ENCODE measurements at places on chromosomes 6 and 20.
A peak's percentile ranks its signal among the peaks of the same experiment; 100 is the strongest.

GRCh38 chr6:11824986-11825385, 46.4 kb upstream of the ADTRP start:
- DNase-seq: no peak

DNA sequence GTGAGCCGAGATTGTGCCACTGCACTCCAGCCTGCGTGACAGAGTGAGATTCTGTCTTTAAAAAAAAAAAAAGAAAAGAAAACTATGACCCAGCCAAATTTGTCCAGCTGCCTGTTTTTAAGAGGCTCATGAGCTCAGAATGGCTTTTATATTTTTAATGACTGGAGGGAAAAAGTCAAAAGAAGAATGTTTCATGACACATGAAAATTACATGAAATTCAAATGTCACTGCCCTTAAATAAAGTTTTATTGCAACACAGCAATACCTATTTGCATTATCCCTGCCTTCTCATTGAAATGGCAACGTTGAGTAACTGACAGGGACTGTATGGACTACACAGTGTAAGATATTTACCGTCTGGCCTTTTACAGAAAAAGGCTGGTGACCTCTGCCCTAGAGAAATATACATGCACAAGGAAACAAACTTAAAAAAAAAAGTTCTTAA, 11.4 kb downstream of the SENP6 start:
- no peak for DNase-seq

GRCh38 chr20:1440024-1440423, 26.6 kb downstream of the NSFL1C start:
- DNase-seq: no peak

DNA sequence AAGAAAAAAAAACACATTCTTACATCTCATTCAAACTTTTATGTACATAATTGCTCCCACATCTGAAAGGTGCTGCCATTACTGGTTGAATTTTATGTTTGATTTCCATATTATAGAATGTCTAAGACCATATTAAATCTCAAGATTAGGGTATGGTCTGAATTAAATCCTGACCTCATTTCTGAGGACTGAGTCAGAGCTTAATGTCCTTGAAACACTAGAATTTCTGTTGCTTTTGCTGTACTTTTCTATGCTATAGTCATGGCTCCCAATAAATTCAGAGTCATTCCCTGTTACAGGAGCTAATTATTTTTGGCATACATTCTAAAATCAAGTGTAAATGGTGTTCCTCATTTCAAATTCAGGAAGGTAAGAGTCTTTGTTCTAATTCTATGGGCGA, 285.3 kb upstream of the MANEA start:
- DNase-seq: no peak

GRCh38 chr20:63178889-63179686, 36.8 kb downstream of the YTHDF1 start:
- peak; percentile 40 for DNase-seq

- no peak for DNase-seq
Observed at GRCh38 chr20:23686046-23686750, 2.6 kb downstream of the CST4 start.

DNA sequence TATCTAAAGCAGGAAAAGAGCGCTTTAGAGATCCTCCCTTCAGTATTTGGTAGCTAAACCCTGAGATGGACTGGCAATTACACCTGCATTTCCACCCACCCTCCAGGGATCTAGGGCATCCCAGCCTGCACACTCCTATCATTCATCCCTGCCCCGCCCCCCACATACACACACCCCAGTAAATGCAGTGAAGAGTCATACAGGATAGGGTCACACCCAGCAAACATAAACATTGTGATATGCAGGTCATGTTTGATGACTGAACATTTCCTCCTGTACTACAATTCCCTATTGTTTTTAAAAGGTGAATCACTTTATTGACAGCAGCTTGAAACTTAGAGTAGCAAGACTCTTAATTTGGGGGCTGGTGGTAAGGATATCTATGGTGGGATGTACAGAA, 112.9 kb downstream of the FOXO3 start:
- no peak for DNase-seq

DNA sequence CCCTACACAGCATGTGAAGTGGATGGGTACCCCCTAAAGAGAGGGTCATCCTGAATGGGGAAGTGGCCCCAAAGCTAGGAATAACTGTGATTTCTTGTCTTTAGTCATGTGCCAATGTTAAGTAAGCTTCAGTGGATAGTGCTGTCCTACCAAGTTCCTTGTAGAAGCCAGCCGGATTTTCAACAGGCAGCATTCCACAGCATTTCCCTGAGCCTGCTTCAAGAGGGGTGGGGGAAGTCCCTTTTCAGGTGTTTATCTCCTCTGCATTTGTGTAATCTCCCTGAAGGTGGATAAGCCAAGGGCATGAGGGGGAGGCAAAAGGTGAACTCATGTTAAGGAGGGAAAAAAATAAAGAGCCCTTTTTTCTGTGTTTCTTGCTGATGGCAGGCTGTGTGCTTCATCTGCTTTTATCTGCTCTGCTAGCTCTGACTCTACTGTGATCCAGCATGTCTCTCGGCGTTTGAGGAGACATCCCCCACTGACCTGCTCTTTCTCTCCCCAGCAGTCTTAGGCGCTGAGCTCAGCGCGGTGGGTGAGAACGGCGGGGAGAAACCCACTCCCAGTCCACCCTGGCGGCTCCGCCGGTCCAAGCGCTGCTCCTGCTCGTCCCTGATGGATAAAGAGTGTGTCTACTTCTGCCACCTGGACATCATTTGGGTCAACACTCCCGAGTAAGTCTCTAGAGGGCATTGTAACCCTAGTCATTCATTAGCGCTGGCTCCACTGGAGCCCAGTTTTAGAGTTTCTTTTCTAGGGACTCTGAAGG, 1.9 kb downstream of the EDN1 start:
- no peak for DNase-seq

GRCh38 chr6:132067286-132067685, 116.1 kb upstream of the CCN2 start:
- DNase-seq: no peak

DNA sequence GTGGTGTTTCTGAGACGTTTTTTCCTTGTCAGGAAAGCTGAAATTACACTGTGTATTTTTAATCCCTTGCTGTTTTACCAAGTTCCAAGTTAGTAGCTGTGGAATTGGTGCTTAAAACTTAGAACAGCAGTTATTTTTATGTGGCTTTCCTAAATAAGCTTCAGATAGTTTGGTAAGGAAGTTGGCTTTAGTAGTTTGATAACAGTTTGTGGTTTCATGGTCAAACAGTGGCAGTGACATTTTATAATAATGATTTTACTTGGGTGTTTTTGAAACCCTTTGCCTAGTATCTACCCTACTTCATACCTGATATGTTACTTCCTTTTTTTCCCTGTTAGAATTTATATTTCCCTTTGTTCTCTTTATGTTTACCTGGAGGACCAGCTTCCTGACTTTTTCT, 164.9 kb downstream of the JARID2 start:
- DNase-seq: no peak

DNA sequence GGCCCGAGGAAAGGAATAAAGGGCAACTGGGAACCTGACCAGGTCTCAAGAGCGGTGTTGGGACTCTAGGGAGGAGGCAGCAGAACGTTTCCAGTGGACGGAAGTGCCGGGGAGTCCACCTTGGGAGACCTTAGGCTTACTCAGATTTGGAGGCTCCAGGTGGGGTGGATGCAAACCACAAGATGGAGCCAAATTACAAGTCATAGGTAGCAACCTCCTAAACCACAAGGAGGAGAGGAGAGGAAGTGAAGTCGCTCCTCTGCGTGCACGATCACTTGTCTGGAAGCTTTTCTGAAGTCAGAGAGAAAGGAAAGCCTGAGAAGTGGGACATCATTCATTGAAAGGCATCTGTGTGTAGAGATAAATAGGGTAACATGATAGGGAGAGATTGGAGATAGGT, 9.3 kb downstream of the HLA-DOA start:
- DNase-seq: no peak

- DNase-seq: no peak
Observed at GRCh38 chr6:14660806-14661579, 543.4 kb downstream of the CD83 start.

GRCh38 chr6:16839631-16840179, 78.4 kb upstream of the ATXN1 start:
- DNase-seq: no peak

GRCh38 chr6:107308677-107309076, 150.7 kb downstream of the PDSS2 start:
- DNase-seq: no peak

DNA sequence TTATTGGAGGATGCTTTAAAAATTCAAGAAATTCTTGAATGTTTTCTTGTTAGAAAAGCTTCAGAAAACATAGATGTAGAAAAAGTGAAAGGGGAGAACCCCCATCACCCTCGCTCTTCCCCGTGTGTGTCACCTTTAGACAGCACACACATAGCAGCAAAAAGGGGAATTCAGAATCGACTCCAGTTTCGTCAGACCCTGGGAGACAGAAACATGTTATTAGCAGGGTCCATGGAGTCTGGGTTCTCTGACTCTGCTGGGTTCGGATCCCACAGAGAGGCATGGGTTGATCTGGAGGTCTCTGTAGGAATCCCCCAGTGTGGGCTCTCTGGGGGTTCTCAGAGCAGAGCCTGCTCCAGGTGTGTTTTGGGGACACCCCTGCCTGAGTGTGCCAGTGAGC, 43.7 kb downstream of the ARHGAP40 start:
- DNase-seq: no peak

- no peak for DNase-seq
Observed at GRCh38 chr6:133817460-133818047, 71.4 kb upstream of the TCF21 start.

GRCh38 chr6:54467384-54467783, 159.1 kb downstream of the TINAG start:
- no peak for DNase-seq

GRCh38 chr6:152557502-152557901, 79.7 kb downstream of the SYNE1 start:
- no peak for DNase-seq

DNA sequence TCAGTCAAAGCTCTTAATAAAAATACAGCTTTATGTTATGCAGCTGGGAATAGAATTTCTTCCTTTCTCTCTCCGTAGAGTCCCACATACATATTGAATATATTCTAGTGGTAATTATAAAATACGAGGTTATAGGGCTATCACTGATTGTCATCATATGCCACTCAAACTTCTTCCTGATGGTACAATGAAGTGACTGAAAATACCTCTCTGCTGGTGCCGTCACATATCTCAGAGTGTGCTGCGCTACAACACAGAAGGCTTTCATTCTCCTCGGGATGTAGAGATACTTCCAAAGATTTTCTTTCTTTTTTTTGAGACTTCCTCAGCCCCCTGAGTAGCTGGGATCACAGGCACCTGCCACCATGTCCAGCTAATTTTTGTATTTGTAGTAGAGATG, 249.9 kb downstream of the BTBD9 start:
- no peak for DNase-seq

GRCh38 chr20:35171753-35172433, at the start of gene PROCR:
PROCR (plus strand) TSS chr20:35172072; CDS start chr20:35172155, 83 bp downstream.
- no peak for DNase-seq

DNA sequence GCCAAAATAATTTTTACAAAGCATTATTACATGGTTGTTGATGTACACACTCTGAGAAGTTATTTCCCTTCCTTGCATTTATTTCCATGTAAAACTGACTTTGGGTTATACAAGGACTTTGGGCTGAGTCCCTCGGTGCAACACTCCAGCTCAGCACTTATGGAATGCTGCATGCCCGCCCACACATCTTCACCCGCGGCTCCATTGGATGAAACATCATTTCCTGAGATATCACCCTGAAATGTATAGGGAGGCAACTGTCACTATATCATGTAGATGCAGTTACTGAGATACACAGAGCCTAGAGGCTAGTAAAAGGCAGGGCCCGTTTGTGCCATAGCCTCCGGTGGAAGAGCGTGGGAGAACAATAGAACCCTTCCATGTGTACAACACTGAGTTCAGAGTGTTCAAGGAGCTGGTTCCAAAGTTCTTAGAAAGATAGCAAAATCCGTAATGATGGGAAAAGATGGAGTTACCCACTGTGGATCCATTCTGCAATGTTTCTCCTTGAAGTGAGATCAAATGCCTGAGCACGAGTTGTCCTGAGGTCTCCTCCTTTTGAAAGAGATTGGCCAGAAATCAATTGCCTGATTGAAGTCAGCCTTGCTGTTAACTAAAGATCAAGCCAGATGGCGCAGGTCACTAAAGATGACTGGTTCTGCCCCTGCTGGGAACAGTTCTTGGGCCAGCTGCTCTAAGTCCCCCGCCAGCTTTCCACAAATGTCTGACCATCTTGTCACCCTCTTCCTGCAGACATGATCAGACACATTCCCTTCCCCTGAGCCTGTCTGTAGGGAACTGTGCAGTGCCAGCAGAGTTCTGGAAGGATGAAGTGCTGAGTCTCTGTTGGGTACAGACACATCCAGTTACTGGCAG, 100.9 kb upstream of the IYD start:
- DNase-seq: no peak

GRCh38 chr6:94133106-94133505, 713.7 kb upstream of the EPHA7 start:
- no peak for DNase-seq

- DNase-seq: no peak
Observed at GRCh38 chr6:167570460-167571400, 245.8 kb downstream of the TTLL2 start.

All from stimulated activated CD8-positive, alpha-beta memory T cell treated with anti-CD3 and anti-CD28 coated beads, Interleukin-4, amount 100 ng/mL, for 1 hour (primary cell).